Progenitor cell of endocrine pancreas (in vitro differentiated cells): ENCODE measurements at places on chromosomes 7 and 10. TPM values are rescaled to one million over a fixed set of nuclear protein-coding genes. Genes with fewer than 3 reads are reported as not detected.
A peak's percentile ranks its signal among the peaks of the same experiment; 100 is the strongest.

GRCh38 chr7:155459700-155460461 is 2.0 kb downstream of the EN2 start:
- H3K4me3 ChIP-seq: no peak overlapping the region
- H3K27ac ChIP-seq: no peak overlapping the region
- DNase-seq: no peak
- H3K4me1 ChIP-seq: peaks cover 5% of the 10 kb centered on the region

DNA sequence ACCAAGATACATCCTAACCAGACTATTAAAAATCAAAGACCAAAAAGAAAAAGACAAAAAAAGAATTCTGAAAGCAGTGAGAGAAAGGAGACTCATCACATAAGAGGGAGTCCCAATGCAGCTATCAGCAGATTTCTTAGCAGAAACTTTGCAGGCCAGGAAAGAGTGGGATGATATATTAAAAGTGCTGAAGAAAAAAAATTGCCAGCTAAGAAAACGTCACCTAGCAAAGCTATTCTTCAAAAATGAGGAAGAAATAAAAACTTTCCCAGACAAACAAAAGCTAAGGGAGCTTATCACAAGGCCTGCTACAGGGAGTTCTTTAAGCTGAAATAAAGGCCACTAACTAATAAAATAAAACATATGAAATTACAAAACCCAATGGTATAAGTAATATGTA is 40.5 kb upstream of the CDK6 start:
- H3K36me3 ChIP-seq: no peaks in the 10 kb centered on the region
- peaks cover 2% of the 10 kb centered on the region for H3K4me1 ChIP-seq
- no peak for DNase-seq
- no peak overlapping the region for H3K4me3 ChIP-seq
- no peak overlapping the region for H3K27ac ChIP-seq

GRCh38 chr10:79446758-79447084 is 1.3 kb upstream of the ZCCHC24 start:
- H3K27me3 ChIP-seq: peaks cover 37% of the 10 kb centered on the region
- peaks cover 34% of the 10 kb centered on the region for H3K4me1 ChIP-seq
- peak overlapping the region; percentile 91 for H3K27ac ChIP-seq
- DNase-seq: no peak
- H3K36me3 ChIP-seq: no peaks in the 10 kb centered on the region
- peak overlapping the region; percentile 72 for H3K4me3 ChIP-seq

DNA sequence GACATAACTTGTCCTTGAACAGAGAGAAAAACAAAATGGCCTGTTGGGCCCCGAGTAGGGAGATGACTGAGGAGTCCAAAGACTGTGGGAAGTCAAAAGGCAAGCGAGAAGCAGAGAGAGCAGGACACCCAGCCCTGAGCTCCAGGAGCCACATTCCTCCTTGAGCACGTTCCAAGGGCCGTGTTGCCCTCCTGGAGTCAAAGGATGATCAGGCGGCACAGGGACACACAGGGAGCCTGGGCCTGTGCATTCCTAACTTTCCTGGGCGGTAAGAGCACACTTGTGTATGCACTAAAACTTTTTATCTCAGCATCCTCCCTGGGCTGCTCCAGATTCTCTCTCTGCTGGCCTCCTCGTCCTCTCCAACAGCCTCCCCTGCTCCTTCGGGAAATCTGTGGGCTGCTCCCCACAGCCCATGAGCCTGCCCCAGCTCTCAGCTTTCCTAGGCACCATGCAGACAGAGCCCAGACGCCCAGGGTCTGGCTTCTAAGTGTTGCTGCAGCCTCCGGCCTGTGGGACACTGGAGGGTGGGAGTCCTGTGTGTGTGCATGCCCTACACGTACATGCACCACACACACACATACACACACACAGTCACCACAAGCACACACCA is 281.8 kb downstream of the POU6F2 start:
- H3K27ac ChIP-seq: no peak overlapping the region
- no peak for DNase-seq
- H3K27me3 ChIP-seq: peaks cover 7% of the 10 kb centered on the region
- H3K4me1 ChIP-seq: peaks cover 8% of the 10 kb centered on the region
- no peaks in the 10 kb centered on the region for H3K36me3 ChIP-seq
- no peak overlapping the region for H3K4me3 ChIP-seq

- H3K4me1 ChIP-seq: peaks cover 57% of the 10 kb centered on the region
- peaks cover 21% of the 10 kb centered on the region for H3K36me3 ChIP-seq
- DNase-seq: no peak
- peak overlapping the region; percentile 96 for H3K27ac ChIP-seq
- H3K27me3 ChIP-seq: no peaks in the 10 kb centered on the region
Measured at GRCh38 chr7:156667110-156667426, 26.5 kb downstream of the RNF32 start.

- H3K27ac ChIP-seq: no peak overlapping the region
- H3K4me3 ChIP-seq: no peak overlapping the region
- no peak for DNase-seq
- peaks cover 7% of the 10 kb centered on the region for H3K36me3 ChIP-seq
- H3K27me3 ChIP-seq: no peaks in the 10 kb centered on the region
- no peaks in the 10 kb centered on the region for H3K4me1 ChIP-seq
Measured at GRCh38 chr7:22179442-22179879, 177.5 kb downstream of the RAPGEF5 start.

- no peak overlapping the region for H3K4me3 ChIP-seq
- no peak overlapping the region for H3K27ac ChIP-seq
- DNase-seq: no peak
- no peaks in the 10 kb centered on the region for H3K27me3 ChIP-seq
Measured at GRCh38 chr7:107605218-107605815, 25.3 kb downstream of the BCAP29 start.

- peak overlapping the region; percentile 93 for H3K27ac ChIP-seq
- H3K4me3 ChIP-seq: peak overlapping the region; percentile 91
- no peak for DNase-seq
- H3K27me3 ChIP-seq: no peaks in the 10 kb centered on the region
Measured at GRCh38 chr10:97426776-97427570, 982 bp downstream of the PGAM1 start.

DNA sequence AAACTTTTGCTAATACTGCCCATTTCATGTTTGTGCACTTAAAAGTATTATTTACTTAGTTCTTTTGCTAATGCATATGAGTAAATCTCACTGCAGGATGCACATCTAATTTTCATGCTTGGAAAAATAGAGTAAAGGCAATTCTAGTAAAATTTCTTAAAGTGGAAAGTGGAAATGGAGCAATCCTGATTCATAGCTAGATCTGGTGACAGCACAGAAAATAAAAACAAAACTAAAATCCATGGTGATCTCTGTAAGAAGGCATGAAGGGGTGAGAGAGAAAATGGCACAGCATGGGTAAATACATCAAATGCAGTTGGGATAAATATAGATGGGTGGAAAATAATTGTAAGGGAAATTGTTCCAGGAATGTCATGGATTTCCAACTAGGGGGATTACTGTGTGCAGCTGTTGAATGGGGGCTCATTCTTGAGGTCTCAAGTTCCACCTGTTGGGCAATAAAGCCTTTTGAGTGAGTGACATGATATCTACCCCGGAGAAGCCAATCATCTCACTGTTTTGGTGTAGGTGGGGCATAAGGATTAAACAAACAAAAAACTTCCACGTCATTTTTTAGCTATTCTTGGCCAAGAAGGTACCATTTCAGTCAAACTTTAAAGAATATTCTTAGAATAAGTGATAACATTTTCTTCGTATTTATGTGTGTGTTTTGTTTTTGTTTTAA is 1.7 kb upstream of the MCU start:
- peaks cover 46% of the 10 kb centered on the region for H3K4me1 ChIP-seq
- peak overlapping the region; percentile 19 for H3K4me3 ChIP-seq
- H3K27me3 ChIP-seq: no peaks in the 10 kb centered on the region
- no peaks in the 10 kb centered on the region for H3K36me3 ChIP-seq
- H3K27ac ChIP-seq: no peak overlapping the region
- DNase-seq: no peak

DNA sequence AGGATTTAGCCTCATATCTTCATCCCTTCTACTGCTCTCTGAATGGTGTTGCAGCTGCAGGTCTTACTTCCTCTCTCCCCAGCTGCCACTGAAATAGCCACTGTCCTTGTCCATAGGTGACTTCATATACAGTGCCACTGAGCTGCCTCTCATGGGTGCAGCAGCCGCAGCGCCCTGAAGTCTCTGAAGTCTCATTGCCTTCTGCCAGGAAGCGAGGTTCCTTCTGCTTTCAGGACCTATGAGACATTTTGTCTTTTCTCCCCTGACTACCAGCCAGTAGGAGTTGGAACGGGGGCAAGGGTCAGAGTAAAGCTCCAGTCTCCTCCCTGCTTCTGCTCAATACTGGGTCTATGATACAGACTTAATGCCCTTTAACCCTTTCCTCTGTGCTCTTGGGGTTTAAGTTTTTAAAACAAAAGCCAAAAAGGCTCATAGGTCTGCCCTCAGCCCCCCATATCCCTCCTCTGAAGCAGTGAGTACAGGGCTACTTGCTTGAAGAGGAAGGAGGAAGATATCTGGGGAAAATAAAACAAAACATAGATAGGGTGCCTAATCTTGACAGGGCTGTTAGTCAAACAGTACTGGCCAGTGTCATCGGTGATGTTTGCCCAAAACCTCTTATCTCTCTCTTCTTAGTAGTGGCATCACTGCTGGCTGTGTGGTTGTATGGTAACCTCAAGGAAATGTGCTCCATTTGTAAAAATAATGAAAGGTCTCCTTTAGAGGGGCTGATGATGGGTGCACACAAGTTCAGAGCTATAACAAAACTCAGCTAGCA is 7.1 kb downstream of the PLCE1 start:
- H3K4me3 ChIP-seq: no peak overlapping the region
- H3K27ac ChIP-seq: peak overlapping the region; percentile 37
- H3K36me3 ChIP-seq: peaks cover 7% of the 10 kb centered on the region

GRCh38 chr7:36253699-36254098 is 100.6 kb downstream of the EEPD1 start:
- H3K27me3 ChIP-seq: no peaks in the 10 kb centered on the region
- H3K36me3 ChIP-seq: peaks cover 23% of the 10 kb centered on the region
- DNase-seq: no peak
- peaks cover 8% of the 10 kb centered on the region for H3K4me1 ChIP-seq

- H3K27ac ChIP-seq: no peak overlapping the region
- peaks cover 34% of the 10 kb centered on the region for H3K27me3 ChIP-seq
- no peak for DNase-seq
- H3K36me3 ChIP-seq: no peaks in the 10 kb centered on the region
- H3K4me3 ChIP-seq: no peak overlapping the region
Measured at GRCh38 chr10:69715156-69715898, 85.3 kb downstream of the FAM241B start.

DNA sequence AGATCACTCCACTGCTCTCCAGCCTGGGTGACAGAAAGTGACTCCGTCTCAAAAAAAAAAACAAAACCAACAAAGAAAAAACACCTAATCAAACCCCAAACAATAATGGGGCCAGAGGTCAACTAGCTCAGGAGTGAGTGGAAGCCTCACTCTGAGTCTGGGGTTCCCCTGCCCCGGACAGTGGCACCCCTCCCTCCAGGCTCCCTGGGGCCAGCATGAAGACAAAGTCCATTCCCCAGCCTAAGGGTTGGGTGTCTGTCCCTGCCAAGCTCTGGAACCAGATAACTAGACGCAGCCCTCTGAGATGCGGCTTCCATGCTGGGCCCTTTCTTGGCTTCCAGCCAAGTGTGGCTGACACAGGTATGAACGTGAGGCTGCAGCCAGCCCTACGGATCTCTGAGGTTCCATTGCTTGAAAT is 1.7 kb upstream of the FUOM start:
- peaks cover 6% of the 10 kb centered on the region for H3K4me1 ChIP-seq
- H3K36me3 ChIP-seq: peaks cover 5% of the 10 kb centered on the region
- H3K27me3 ChIP-seq: no peaks in the 10 kb centered on the region
- no peak overlapping the region for H3K4me3 ChIP-seq
- H3K27ac ChIP-seq: no peak overlapping the region

DNA sequence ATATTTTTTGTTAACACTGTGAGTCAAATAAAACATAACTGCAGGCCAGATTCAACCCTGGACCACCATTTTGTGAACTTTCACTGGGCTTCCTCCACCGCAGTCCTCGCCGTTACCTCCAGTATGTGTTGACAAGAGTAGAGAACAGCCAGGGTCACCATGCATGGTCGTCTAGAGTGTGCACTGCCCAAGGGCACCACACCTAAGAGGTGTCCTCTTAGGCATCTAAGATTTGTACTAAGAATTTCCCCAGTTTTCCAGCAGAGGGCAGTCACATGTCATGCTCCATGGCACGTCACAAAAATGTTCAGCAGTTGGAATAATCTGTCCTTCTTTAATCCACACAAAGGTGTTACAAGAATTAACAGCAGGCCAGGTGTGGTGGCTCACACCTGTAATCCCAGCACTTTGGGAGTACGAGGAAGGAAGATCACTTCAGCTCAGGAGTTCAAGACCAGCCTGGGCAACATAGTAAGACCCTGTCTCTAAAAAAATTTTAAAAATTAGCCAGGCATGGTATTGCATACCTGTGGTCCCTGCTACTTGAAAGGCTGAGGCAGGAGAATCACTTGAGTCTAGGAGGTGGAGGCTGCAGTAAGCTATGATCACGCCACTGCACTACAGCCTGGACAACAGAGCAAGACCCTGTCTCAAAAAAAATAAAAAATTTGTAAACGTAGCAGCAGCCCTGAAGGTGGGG is 71.2 kb upstream of the FOXK1 start:
- no peaks in the 10 kb centered on the region for H3K27me3 ChIP-seq
- H3K4me1 ChIP-seq: peaks cover 9% of the 10 kb centered on the region
- no peak for DNase-seq
- no peaks in the 10 kb centered on the region for H3K36me3 ChIP-seq
- H3K27ac ChIP-seq: no peak overlapping the region

GRCh38 chr10:29535012-29535777 is 99.6 kb downstream of the SVIL start:
- H3K36me3 ChIP-seq: peaks cover 19% of the 10 kb centered on the region
- peak overlapping the region; percentile 95 for H3K27ac ChIP-seq
- peak; percentile 51 for DNase-seq
- H3K4me3 ChIP-seq: peak overlapping the region; percentile 27

GRCh38 chr10:96746503-96746902 is 26.2 kb upstream of the PIK3AP1 start:
- no peak overlapping the region for H3K4me3 ChIP-seq
- DNase-seq: no peak
- H3K36me3 ChIP-seq: no peaks in the 10 kb centered on the region
- H3K27ac ChIP-seq: no peak overlapping the region

DNA sequence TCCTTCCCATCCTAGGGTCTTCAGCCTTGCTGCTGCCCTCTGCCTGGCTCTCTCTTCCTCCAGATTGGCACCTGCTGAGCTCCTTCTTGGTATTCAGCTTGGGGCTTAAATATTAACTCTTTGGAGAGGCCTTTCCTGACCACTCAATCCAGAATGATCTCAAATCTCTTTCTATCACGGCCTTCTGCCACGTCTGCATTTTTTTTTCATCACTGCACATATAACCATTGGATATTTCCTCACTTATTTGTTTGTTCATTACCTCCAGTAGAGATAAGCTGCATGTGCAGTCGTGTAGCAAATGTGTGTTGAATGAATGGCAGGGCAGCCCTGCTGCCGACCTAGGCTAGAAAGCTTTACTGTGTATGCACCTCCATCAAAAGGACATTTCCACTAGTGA is 51.6 kb upstream of the MPP7 start:
- H3K4me1 ChIP-seq: peaks cover 6% of the 10 kb centered on the region
- no peaks in the 10 kb centered on the region for H3K27me3 ChIP-seq
- H3K27ac ChIP-seq: no peak overlapping the region
- H3K36me3 ChIP-seq: no peaks in the 10 kb centered on the region
- H3K4me3 ChIP-seq: no peak overlapping the region
- DNase-seq: no peak

The EPO gene
- 0.22 and 0.29 TPM in 2 replicates for total RNA-seq

The CNTNAP2 gene
- total RNA-seq: 6.5 and 8.2 TPM in 2 replicates

The CPN1 gene
- 4.1 and 4.5 TPM in 2 replicates for total RNA-seq

The DDX50 gene
- 42.3 and 45.3 TPM in 2 replicates for total RNA-seq

The ADAMTS14 gene
- 0.05 TPM in 1 of 2 replicates, not detected in the other for total RNA-seq

The ZNF33B gene
- 54.7 and 60.9 TPM in 2 replicates for total RNA-seq

The RBM20 gene
- 1.5 and 2.7 TPM in 2 replicates for total RNA-seq

The NYAP1 gene
- total RNA-seq: 4.6 and 4.9 TPM in 2 replicates
